Right renal pelvis (tissue), 4 donors: ENCODE measurements at places on chromosomes 3 and 15.

DNA sequence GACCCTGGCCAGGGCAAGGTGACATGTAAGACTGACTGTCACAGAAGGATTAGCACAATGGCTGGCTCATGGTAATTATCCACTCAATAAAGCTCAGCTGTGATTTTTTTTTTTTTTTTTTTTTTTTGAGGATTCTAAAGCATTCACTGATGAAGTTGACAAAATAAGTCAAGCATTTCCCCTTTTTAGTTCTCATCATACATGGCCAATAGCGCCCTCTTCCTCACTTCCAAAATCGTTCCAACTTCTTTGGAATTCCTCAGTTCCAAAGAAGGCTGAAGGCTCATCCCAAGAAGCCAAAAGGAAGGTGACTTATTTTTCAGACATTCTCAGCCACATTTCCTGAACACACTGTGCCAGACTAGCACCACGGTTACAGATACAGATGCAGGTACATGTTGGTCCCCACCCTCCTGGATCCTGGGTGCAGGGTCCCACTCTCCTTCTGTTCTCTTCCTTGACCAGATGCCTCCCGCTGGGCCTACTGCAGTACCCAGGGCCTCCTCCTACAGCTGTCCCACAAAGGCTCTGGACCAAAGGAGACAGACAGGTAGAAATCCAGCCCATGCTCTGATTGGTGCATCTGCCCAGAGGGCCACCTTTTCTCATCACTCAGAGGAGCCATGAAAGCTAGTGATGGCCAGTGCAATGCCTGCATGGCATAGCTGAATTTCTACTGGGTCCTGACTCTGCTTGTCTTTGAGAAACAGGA lies 202.6 kb downstream of the UACA start:
- DNase-seq: no peak

DNA sequence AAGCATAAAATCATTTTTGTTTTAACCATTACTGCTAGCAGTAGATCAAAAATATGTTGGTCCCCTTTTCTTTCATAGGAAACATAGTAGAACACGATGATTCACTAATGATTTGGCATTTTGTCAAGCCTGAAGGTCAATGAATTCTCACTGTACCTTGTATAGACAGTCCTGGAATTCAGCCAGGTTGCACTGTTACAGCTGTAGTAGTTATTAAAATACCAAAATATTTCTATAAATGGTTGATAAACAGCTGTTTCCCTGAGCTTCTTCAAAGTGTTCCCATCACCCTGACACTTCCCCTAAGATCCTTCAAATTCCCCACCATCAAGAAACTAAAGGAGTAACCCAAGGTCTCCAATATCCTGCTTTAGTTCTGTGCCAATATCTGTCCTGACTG lies 200.9 kb downstream of the ATP8B4 start:
- DNase-seq: no peak

- DNase-seq: no peak
Observed at GRCh38 chr15:88104357-88104756, 152.2 kb downstream of the NTRK3 start.

GRCh38 chr3:118501152-118501551 lies 533.5 kb downstream of the IGSF11 start:
- DNase-seq: peak; percentile 22

DNA sequence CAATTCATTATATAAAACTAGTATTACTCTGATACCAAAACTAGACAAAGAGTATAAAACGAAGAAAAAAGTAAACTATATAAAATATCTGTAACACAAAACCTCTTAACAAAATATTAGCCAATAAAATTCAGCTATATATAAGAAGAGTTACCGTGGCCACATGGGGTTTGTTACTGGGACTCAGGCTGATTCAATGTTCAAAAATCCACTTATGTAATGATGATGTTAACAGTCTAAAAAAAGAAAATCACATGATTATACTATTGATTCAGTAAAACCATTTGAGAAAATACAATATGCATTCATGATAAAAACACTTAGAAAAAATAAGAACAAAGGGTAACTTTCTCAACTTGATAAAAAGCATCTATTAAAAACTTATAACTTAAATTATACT lies 18.3 kb downstream of the P2RY1 start:
- DNase-seq: no peak

DNA sequence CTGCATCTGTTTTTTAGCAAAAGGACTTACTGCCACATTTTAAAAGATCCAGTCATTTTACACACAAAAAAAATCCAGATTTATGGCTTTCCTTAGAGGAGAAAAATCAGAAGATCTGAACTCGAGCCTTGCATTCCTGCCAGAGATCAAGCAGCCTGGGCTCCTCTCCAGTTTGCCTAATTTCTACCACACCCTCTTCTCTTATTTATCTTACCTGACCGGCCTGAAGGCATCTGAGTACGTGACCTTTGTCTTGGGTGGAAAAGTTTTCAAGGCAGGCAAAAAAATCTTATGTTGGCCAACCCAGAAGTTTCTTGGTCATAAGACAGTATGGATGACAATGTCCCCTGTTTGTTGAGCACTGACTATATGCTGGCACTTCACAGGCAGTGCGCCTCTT lies 60.3 kb downstream of the CHRD start:
- no peak for DNase-seq

DNA sequence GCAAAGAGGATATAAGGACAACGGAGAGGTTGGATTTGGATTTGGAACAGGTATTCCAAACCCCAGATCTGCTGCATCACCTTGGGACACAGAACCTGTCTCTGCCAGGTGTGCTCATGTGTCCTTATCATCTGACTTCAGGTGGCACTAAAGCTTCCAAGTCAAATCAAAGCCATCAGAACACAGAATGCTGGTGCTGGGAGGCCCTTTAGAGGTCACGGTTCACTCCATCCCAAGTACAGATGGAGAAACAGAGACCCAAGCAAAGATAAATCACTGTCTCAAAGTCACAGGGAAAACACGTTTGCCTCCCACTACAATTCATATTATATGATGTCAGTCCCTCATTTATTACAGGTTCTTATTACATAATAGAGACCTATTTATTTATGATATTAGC lies 72.8 kb downstream of the HES1 start:
- no peak for DNase-seq

GRCh38 chr15:77753281-77753873 lies 120.7 kb upstream of the LINGO1 start:
- peak; percentile 49 for DNase-seq

DNA sequence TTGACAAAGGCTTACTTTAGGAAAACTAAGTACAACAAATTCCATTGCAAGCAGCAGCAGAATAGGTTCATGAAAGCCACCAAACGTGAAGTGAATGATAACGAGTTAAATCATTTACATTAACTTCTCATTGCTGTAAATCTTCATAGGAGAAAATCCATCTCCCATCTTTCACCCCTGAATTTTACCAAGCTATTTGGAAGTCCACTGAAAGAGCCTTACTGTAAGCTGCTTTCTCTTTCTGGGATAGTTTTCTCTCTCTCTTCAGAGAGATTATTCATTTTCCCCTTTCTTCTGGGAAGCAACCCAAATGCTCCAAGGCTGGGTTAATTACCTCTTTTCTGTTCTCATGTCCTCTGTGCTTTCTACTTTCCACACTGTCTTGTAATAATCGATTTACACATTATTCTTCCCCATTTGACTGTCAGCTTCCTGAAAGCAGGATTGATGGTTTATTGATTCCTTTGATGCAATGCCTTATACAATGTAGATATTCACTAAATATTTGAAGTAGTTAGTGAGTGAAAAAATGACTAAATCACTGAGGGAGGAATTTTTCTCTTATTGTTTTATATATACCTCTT lies 914.3 kb upstream of the ARPP21 start:
- no peak for DNase-seq

GRCh38 chr15:59296181-59296617 lies 76.5 kb downstream of the MYO1E start:
- DNase-seq: no peak

- no peak for DNase-seq
Observed at GRCh38 chr3:42729404-42730145, 27.0 kb upstream of the HHATL start.

GRCh38 chr15:31235311-31236183 lies 91.1 kb upstream of the KLF13 start:
- DNase-seq: no peak

GRCh38 chr15:99604865-99605264 lies 39.1 kb downstream of the MEF2A start:
- DNase-seq: no peak

- DNase-seq: no peak
Observed at GRCh38 chr15:69999392-70000085, 98.2 kb downstream of the TLE3 start.

- no peak for DNase-seq
Observed at GRCh38 chr3:124076235-124076634, 84.3 kb upstream of the ROPN1 start.

DNA sequence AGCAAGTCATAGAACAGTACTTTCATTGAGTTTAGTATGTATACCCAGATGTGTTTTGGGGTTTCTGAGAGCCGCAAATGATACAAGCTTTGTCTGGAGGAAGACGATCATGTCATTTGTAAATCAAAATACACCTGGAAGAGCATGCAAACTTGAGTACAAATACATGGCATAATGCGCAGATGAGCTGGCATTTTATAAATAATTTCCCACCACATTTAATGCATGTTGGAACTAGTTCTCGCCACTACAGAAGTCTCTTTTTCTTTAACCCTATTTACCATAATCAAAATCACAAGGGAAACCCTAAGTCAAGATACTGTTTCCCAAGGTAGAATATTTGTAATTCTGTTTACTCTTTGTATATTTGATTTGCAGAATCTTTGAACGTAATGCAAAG lies 318.6 kb downstream of the EPHA3 start:
- no peak for DNase-seq

- DNase-seq: no peak
Observed at GRCh38 chr15:29638781-29639180, 183.5 kb downstream of the TJP1 start.

GRCh38 chr3:39166134-39166710 lies 12.8 kb upstream of the CSRNP1 start:
- DNase-seq: no peak

DNA sequence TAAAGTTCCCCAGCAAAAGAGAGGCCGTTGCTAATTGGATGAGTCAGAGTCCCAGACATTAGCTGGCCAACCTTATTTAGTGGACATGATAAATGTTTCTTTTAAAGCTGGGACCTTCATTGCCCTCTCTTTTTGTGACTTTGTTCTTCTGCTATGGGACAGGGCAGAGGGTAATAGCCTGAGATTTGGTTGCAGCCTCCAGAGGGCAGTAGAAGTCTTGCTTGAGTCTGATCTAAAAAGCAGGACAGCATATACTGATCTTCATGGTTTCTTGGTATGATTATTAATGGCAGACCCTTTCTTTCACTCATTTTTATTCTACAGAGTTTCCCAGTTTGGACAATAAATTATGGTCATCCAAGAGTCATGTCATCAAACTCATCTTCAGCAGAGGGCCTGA lies 25.1 kb upstream of the ZKSCAN7 start:
- DNase-seq: no peak

DNA sequence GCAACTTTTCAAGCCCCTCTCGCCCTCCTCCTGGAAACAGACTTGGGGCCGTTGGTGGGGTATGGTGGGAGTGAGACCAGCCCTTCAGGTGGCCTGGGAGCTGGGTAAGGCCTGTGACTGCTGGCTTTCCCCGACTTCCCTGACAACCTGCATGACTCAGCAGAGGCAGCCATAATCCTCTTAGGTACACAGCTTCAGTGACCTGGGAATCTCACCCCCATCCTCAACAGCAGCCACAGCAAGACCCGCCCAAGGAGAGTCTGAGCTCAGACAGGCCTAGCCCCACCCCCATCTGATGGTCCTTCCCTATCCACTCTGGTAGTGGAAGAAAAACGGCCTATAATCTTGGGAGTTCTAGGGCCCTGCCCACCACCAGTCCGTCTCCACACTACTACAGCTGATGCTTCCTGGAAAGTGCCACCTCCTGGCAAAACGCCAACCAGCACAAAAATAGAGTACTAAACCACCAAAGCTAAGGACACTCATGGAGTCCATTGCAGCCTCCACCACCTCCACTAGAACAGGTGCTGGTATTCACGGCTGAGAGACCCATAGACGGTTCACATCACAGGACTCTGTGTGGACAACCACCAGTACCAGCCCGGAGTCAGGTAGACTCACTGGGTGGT lies 13.1 kb upstream of the SLC27A2 start:
- no peak for DNase-seq

GRCh38 chr3:138219255-138219654 lies 32.2 kb downstream of the ARMC8 start:
- no peak for DNase-seq

DNA sequence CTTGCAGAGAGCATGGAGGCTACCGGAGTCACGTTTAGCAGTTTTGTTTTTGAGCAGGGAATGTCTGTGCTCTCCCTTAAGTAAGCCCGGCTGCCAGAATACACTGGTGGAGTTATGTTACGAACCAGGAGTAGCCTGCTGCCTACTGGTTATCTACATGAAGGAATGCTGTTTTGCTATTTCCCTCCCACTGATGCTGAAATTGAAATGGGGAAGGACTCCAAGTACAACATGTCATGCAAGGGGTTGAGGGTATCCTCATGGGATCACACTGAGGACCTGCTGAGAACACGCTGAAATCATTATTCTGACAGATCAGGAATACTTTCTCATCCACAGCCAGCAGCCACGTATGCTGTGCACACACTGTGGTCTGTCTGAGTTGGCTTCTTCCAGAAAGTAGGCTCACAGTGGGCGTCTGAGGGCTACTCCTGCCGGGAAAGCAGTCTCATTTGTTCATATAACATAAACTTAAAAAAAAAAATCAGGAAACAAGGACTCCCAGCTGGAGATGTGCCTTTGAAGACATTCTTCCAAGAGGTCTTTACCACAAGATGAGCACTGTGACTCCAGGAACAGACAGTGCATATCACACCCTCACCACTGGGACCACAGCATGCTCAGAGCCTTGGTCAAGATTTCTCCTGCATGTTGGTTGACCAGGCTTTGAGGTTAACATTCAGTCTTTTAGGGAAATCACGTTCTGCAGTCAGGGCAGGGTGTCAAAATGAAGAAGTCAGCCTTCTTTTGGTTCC lies 300.4 kb upstream of the RASGRP1 start:
- no peak for DNase-seq

GRCh38 chr3:48135552-48136495 lies 52.4 kb downstream of the CDC25A start:
- DNase-seq: no peak

GRCh38 chr3:43334976-43335375 lies 48.6 kb downstream of the SNRK start:
- no peak for DNase-seq

GRCh38 chr15:90436952-90437351 lies 48.9 kb downstream of the IQGAP1 start:
- DNase-seq: no peak

- DNase-seq: no peak
Observed at GRCh38 chr15:47398594-47398993, 318.7 kb upstream of the SEMA6D start.

DNA sequence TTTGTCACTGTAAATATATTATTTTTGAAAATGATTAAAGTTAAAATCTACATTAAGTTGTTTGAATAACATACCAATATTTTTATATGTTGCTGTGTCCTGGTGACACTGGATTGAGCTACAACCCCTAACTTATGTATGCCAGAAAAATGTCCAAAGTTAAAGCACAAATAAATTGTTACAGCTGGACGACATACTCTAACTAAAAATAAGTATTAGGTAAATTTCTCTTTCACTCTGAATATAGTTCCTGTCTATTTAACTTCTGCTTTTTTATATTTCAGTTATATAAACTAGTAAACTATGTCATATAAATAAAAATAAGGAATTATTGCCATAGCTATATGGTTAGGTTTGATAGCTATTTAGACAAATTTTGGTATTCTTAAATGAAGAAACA lies 118.5 kb upstream of the SAMMSON start:
- no peak for DNase-seq
